ENCODE measurements at places on chromosomes 2 and 18.

DNA sequence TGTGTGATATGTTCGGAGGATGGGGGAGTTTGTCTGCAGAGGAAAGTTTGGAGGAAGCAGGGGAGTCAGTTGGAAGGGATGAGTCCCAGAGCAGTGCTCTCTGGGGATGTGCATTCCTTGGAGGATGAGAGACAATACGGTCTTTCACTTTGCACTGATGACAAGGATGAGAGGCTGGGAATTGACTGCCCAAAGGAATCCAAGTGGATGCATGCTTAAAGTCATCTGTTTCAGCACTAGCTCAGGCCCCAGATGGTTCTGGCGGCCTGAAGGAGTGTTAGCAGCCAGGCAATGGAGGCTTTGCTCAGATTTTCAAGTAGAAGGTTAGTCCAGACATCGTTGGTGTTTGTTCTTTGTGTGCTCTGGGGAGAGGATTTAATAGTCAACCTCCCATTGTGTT lies 100.2 kb downstream of the CRIM1 start:
- no peak for DNase-seq

DNA sequence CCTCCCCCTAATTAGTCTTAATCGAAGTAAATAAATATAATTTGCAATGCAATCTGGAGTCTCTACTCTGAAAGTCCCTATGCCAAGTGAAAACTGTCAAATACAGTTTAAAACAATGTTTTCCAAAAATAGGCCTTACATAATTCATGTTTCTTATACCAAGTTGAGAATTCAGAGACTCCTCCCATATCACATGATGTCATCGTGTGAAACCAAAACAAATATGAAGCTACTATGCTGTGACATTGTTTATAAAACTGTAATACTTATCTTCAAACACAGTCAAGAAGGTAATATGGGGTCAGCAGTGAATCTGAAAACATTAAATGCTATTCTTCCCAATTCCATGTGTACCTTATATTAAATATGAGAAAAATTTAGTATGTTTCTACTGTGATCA lies 940.2 kb upstream of the FANCL start:
- no peak for DNase-seq

GRCh38 chr2:134499307-134499926 lies 219.4 kb downstream of the TMEM163 start:
- no peak for DNase-seq

GRCh38 chr2:70160545-70160944 lies 30.3 kb downstream of the C2orf42 start:
- no peak for DNase-seq

DNA sequence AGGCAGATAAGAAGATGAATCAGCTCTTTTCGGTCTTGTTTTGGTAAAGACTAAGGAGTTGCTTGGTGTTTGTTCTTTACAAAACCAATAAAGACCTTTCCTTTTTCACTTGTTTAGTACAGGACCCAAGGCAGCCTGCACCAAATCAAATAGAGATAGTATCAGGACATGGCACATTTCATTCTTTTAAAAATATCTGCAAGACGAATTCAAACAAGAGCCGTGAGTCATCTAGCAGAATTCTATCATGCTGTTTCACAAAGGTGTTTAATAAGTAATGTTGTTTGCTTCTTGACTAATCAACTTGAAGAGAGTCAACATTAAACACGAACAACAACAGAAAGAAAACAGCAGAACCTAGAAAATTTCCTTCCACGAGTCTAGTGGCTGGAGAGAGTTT lies 102.8 kb upstream of the TTN start:
- no peak for DNase-seq

DNA sequence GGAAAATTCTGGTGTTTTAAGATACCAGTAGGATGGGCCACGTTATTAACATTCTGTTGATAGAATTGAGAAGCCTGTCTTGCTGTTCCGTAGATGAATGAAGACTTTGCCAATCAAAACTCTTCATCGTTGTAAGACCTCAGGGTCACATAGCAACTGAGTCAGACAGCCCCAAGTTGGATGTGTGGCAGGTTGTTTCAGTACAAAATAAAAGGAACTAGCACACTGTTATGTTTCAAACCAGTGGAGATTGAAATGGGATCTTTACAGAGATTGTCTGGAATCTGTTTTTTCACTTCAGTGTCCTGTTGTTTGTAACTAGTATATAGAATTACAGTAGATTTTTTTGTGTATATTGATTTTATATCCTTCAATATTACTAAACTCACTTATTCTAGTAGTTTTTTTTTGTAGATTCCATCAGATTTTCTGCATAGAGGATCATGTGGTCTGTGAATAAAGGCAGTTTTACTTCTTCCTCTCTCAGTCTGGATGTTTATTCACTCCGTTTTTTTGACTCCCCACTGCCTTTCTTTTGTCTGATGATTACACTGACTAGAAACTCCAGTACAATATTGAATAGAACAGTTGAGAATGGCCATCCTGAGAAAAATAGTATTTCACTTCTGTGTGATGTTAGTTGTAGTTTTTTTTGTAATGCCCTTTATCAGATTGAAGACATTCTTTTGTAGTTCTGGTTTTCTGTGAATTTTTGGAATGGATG lies 22.7 kb downstream of the EPC2 start:
- DNase-seq, result no peak

- no peak for DNase-seq
These were observed 6.5 kb downstream of the ALKAL2 start for GRCh38 chr2:281381-281780.

- no peak for DNase-seq
These were observed 54.1 kb upstream of the THOC1 start for GRCh38 chr18:321865-322467.

DNA sequence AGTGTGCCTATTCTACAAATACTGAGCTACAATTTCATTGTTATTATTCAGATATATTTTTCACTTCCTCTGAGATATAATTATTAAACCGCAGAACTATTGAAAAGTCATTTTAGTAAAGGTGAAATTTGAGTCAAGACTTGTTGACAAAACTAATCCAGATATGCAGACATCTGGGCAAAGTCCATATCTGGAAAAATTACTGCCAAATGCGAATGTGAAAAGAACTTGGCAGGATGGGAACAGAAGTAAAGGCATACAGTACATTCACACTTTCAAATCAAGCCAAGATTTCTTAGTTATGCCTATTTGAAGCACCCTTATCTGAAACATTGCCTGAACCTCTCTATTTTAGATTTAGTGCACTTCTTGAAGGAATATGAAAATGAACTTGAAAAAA lies 923.6 kb downstream of the CCDC85A start:
- no peak for DNase-seq

GRCh38 chr2:208135794-208136715 lies 6.4 kb upstream of the CRYGC start:
- no peak for DNase-seq

- no peak for DNase-seq
These were observed 78.7 kb downstream of the LPIN1 start for GRCh38 chr2:11824901-11825828.

DNA sequence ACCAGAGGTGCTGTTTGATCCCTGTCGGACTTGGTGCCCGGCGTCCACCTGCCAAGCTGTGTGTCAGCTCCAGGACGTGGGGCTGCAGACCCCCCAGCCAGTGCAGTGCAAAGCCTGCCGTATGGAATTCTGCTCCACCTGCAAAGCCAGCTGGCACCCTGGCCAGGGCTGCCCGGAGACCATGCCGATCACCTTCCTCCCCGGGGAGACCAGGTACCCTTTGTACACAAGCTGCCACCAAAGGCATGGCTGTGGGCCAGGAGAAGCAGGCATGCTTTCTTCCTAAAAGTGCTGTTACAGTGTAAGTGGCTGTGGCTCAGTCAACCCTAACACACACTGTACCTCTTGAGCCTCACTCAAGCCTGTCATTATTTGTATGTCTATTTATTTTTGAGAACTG lies 103.3 kb downstream of the RNF144A start:
- no peak for DNase-seq

- no peak for DNase-seq
These were observed 8.0 kb upstream of the GALNT1 start for GRCh38 chr18:35573531-35573930.

DNA sequence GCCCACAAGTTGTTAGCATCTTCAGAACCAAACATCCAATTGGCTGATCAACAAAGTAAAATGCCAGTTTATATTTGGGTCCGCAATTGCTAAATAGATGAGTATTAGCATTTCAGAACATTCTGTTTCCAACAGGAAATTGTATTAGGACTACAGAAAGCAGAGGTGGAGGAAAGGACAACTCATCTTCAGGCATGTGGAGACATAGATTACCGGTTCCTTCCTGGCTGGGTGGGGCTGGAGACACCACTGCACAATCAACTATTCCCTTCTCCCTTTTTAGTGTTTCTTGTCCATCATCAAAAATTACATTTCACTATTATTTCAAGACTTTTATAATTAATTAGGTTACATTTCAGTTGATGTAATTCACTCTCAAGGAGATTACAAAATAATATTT lies 83.8 kb downstream of the ADAM23 start:
- DNase-seq, result no peak

GRCh38 chr2:190158798-190159434 lies 96.4 kb upstream of the MSTN start:
- no peak for DNase-seq

GRCh38 chr2:212465456-212465855 lies 73.1 kb downstream of the ERBB4 start:
- no peak for DNase-seq

DNA sequence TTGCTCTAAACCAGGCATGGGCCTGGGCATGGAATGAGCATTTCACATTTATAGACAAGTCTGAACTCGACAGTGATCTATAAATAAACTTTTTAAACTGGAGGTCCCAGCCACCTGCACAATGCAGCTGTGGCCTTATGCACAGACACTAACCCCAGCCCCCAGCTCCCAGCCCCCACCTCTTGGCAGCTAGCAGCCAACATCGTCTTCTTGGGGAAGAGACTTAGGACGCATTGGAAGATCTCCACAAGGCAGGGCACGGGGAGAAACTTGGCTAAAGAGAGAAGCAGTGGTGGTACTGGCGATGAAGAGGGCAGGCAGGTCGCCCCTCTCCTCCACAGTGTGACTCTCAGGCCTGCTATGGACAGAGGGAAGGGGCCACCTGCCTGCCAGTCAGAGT lies 213.2 kb downstream of the ANAPC1 start:
- DNase-seq, result no peak

DNA sequence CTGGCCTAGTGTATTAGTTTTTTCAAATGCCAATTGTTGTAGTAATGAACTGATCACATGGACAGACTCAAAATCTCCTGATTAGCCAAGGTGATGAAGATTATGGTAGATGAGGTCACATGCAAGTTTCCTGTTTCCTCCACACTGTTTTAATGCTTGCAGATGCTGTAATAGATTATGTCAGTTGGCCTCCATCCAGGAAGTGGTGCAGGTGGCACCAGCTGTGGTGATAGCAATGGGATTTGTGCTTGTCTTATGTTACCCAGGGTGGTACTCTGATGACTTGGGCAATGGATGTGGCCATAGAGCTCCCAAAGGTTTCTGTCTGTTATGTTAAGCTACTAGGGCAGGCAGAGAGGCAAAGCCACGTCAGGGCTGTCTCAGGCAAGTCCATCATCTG lies 332.9 kb upstream of the DDX18 start:
- DNase-seq, result no peak
